ENCODE measurements at places on chromosomes 12 and 14.

DNA sequence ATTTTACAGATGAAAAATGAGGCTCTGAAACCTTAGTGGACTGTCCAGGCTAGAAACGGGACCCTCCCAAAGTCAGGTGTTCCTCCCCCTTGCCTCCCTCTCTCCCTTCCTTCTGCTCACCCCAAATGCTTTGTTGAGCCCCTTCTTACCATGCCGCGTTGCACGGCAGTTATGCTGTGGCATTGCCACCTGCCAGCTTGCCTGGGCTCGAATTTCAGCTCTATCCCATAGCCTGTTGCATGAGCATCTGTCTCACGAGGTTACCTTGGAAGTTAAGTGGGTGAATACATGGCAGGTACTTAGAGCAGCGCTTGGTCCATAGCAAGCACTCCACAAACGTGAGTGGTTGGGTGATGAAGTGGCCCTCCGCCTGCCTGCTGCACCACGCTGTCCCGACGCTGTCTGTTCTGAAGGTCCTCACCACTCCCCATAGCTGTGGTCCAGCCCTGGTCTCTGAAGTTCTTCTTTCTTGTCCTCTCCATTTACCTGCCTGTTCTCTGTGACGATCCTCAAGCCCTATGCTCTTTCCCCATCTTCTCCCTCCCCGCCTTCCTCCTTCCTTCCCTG is 269.9 kb downstream of the CACNA1C start:
- no peak for DNase-seq

- no peak for DNase-seq
These were observed 54.5 kb downstream of the DAD1 start for GRCh38 chr14:22534547-22534946.

DNA sequence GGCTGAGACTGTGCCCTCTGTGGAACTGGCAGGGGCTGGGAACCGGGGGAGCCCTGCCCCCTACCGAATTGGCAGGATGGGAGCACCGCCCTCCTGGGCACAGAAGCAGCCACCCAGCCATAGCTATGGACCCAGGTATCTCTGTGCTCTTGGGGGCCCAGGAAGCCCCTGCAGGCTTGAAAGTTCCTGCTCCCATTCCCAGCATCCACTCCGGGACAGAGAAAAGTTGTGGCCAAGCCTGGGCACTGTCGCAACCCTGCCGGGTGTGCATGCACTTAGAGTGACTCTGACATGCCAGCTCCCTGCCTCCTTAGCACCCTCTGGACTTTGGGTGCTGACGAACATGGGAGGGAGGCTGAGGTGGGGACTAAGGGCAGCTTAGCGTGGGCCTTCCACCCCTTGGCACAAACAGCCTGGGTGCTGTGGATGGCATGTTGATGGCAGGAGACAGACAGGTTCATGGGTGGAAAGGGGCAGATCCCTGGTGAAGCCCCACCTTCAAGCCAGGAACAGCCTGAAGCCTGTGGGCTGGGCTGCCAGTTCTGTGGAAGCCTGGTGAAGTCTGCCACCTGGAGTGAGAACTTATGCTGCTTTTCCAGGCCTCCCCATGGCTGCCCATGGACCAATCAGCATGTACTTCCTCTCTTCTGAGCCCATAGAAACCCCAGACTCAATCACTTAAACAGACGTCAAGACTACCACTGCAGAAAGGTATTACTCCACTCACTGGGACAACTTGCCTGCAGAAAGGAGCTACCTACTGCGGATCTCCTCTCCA is 279.0 kb downstream of the ATXN7L3B start:
- DNase-seq: no peak

- no peak for DNase-seq
These were observed 438.7 kb downstream of the LRFN5 start for GRCh38 chr14:42045383-42045782.

- no peak for DNase-seq
These were observed 83.2 kb downstream of the SPPL3 start for GRCh38 chr12:120820884-120821510.

DNA sequence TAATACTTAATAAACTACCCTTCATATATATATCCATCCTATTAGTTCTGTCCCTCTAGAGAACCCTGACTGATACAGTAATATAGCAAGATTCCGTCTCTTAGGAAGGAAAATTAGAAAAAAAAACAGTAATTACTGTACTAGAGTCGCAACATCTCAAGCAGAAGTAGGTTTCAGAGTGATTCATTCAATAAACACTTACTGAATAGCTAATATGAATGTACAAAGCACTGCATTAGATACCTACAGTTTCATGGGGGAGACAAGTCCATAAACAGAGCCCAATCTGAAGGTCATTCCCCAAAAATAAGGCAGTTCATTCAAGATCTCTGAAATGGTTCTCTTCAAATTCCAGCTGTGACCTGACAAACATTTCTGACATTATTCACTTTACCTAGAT is 9.9 kb downstream of the CERS5 start:
- DNase-seq: no peak

GRCh38 chr14:100609941-100610391 is 22.7 kb upstream of the BEGAIN start:
- DNase-seq: no peak

GRCh38 chr14:20682127-20682434 is 2.3 kb upstream of the RNASE4 start:
- DNase-seq: no peak

DNA sequence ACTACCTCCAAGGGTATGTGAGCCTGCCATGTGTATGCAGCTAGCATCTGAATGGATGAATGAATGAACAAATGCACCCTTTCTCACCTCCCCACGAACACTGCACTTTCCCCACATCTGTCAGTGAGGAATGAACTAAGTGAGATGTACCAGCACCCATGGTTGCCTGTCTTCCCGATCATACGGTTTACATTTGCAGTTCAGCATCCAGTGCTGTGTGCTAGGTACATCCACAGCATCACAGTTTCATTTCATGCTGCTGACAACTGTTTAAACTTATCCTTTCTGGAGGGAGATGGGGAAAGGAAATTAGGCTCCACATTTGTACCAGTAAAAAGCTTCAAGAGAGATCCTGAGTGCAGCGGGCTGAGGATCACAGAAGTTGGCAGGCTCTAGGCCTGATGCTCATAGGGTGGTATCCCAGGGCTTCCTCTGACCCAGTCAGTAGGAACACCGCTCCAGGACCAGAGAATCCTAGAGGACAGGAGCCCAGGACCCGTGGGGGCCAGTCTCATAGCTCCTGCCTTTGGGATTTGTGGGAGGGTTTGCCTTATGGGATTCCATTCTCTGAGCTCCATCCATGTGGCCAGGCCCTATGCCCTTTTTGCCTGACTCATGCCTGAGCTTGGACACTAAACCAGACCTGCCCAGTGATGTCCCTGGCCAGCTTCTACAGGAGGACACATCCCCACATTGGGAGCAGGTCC is 294.5 kb downstream of the CACNA1C start:
- DNase-seq: no peak

DNA sequence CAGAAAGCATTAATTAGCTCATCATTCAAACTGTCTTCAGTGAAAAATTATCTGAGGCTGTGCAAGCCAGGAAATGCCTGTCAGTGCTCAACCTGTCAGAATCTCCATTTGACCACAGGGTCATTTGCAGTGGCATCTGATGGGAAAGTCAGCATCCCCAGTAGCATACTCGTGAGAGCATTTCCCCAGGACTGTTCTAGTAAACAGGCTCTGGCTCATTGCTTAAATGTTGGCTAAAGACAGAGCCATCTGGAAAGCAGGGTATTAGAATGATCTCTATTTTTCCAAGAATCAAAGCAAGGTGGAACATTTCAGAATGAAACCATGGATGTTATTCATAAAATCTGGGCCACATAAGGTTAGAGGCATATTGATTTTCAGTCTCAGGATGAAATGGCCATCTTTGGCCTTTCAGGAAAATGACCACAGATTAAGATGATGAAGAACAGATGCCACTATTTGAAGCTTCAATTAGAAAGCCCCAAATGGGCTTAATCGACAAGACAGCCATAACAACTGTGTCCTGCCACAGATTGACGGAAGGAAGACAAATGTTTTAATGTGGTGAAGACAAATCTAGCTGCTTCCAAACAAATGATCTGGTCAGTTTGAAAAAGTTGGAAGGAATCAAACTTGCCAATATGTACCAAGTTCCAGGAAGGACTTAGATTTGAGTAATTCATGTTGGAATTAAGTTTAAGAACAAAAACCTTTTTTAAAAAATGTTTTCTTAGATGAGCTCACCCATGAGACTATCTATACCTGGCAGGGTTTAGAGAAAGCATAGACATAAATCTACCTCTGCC is 94.0 kb upstream of the FAR2 start:
- DNase-seq: no peak

Measured in nephron progenitor cell (in vitro differentiated cells).